Stimulated activated CD8-positive, alpha-beta memory T cell treated with anti-CD3 and anti-CD28 coated beads, Interleukin-2, amount 100 ng/mL, for 48 hours (primary cell): ENCODE measurements at places on chromosomes 3 and 15.

GRCh38 chr3:14220933-14221332, 42.3 kb downstream of the LSM3 start:
- DNase-seq: no peak

DNA sequence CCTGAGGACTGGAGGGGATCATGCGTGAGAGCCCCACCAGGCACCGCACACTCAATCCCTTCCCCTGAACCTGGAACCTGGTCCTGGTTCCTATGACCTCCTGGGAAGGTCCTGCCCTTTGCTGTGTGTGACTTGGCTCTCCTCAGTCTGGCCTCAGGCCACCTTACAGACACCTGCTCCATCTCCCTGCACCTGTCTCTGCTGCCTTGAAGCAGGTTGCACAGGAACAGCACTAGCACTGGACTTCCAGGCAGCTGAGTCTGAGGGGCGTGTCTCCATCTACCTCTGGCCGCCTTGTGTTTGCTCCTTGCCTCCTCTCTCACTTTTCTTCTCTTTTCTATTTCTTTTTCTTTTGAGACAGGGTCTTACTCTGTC, 15.4 kb downstream of the PSTPIP1 start:
- DNase-seq: no peak

DNA sequence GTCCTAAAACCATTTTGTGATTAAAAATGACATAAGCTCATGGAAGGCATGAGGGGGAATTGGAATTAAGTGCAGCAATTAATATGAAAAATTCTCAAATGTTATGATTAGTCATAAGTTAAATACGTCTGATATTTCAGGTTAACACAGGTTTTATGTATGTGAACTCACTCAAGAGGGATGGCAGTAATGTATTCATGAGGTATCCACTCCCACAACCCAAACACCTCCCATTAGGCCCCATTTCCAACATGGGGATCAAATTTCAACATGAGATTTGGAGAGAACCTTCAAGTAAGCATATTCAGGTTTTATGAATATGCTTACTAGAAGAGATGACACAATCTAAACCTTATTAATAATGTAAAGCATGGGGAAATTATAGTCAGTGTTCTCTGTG, 41.6 kb upstream of the IL20RB start:
- DNase-seq: no peak

DNA sequence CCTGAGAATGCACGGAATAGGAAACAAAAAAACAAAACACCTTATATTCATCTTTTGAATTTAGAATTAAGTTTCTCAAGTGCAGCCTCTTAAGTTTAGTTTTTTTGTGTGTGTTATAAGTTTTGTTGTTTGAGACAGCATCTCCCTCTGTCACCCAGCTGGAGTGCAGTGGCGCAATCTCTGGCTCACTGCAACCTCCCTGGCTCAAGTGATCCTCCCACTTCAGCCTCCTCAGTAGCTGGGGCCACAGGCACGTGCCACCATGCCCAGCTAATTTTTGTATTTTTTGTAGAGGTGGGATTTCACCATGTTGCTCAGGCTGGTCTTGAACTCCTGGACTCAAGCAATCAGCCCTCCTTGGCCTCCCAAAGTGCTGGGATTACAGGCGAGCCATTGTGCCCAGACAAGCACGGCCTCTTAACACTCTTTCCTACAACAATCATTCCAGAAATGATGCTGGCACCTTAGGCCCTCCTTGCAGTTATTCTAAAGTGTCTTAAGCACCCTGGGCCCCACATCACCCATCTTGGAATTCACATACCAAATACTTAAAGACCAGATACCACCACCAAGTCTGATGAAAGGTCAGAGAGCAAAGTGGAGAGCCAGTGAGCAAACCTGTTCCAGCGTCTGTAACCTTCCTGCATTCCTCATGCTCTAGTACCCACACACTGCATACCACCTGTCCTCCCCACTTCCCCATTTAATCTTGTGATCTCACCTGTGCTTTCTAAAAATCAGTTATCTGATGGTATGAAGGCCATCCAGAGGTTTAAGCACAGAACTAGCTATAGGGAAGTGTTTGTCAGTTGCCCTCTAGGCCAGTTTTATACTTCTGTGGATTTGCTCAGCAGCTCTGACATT, 6.9 kb upstream of the SPG11 start:
- DNase-seq: no peak

DNA sequence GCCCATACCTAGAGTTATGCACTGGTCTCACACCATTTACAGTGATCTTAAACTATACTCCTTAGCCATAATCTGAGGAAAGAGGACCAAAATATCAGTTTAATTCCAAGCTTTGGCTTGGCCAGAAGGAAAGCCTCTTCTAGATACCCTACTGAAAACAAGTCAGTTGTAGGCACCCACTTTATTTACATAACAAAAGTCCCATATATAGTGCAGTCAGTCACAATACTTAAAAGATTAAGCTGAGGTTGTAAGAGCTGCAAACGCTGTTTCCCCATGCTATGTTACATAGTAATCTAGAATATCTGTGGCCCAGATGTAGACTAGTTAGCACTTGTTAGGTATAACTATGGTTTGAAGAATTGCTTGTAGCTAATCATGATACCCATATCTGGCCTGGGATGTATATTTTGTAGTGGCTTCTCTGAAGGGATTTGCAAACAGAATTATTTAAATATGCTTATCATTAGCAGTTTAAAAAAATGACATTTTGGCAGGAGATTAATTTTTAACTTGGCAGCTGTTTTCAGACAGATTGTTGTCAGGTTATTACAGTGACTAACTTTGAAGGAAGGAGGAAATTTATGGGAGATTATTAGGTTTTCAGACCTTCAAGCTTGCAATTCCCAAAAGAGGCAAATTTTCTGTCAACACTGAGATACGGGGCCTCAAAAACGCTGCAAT, 160.4 kb upstream of the SLC2A2 start:
- no peak for DNase-seq

GRCh38 chr3:128487813-128488635, 5.0 kb downstream of the GATA2 start:
- DNase-seq: peak; percentile 35

- no peak for DNase-seq
Observed at GRCh38 chr3:97793420-97794019, 28.3 kb upstream of the CRYBG3 start.

DNA sequence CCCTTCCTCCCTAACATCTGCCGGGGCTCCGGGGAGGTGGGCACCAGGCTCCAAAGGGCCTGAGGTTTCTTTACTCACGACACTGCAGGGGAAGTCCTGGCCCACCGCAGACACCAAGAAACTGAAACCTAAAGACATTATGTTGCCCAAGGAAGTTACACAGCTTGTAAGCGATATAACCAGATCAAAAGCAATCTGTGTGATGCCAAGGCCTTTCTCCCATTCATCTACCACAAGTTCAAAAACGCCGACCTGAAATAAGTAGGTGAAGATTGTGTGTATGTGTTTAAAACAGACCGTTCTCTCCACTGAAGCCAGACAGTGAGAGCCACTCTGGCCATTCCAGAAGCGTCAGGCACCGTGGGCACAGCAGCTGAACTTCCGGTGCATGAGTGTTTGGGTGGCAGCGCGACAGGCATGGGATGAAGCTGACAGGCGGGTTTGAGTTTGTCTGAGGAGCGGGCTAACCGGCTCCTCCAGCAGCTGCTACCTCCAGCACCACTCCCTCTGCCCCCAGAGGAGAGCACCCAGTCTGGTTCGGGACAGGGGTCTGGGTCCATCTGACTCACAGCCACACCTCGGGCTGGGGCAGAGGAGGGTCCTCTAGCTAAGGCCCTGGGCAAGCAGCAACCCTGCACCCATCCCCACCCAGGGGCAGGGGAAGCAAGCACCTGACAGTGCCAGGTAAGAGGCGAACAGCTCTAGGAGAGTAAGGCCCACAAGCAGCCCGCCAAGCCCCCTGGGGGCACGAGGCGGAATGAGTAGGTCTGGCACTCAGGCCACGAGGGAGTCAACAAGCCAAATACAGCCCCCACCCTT, 1.3 kb downstream of the TNK2 start:
- peak; percentile 56 for DNase-seq

- no peak for DNase-seq
Observed at GRCh38 chr3:87833039-87833377, 225.8 kb downstream of the CGGBP1 start.

GRCh38 chr3:11140030-11140712, 14.1 kb upstream of the HRH1 start:
- no peak for DNase-seq

GRCh38 chr3:120894316-120895057, 13.5 kb upstream of the STXBP5L start:
- no peak for DNase-seq

DNA sequence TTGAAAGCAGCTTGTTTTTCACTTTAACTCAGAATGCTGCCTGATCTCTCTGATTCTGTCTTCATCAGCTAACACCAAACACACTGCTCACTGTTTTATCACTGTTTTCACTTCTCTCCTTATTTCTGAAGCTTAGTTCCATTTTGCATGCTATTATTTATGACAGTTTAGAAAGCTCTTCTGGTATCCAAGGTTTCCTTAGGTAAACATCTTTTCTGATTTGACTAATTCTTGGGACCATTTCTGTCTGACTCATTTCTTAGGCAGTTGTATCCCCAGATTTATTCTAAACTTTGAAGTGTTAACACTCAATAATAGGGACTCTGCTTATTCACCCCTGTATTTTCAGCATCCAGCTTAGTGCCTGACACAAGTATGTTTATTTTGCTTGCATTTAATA, 167.7 kb downstream of the BCHE start:
- no peak for DNase-seq

- DNase-seq: no peak
Observed at GRCh38 chr15:78419367-78419766, 18.6 kb upstream of the IREB2 start.

- DNase-seq: no peak
Observed at GRCh38 chr15:50148362-50148963, 29.4 kb upstream of the ATP8B4 start.

DNA sequence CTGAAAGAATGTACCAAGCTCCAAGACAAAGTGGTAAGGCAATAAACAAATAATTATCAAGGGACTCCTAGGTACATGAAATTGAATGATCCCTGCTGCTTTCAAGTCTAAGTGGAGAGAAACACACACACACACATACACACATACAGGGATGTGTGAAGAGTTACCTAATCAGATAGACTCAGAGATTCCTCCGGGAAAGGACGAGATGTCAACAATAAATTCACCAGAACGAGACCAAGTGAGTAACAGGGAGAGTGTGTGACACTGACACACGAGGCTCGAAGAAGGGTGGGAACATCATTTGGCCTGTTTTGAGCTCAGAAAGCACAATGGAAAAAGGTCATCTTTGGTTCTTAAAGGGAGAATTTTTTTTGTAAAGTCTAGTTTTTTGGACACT, 13.4 kb downstream of the LRIG1 start:
- DNase-seq: no peak

- no peak for DNase-seq
Observed at GRCh38 chr3:153339065-153339464, 177.0 kb downstream of the RAP2B start.

DNA sequence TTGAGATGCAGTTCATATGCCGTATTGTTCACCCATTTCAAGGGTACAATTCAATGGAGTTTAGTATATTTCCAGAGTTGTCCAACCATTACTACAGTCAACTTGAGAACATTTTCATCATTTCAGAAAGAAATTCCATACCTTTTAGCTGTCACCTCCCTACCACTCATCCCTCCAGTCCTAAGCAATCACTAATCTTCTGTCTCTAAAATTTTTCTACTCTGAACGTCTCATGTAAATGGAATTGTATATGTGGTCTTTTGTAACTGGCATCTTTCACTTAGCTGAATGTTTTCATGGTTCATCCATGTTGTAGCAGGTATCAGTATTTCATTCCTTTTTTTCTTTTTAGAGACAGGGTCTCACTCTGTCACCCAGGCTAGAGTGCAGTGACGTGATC, 51.1 kb downstream of the CMTM7 start:
- DNase-seq: no peak

- DNase-seq: no peak
Observed at GRCh38 chr3:97820780-97821179, 1.0 kb upstream of the CRYBG3 start.

DNA sequence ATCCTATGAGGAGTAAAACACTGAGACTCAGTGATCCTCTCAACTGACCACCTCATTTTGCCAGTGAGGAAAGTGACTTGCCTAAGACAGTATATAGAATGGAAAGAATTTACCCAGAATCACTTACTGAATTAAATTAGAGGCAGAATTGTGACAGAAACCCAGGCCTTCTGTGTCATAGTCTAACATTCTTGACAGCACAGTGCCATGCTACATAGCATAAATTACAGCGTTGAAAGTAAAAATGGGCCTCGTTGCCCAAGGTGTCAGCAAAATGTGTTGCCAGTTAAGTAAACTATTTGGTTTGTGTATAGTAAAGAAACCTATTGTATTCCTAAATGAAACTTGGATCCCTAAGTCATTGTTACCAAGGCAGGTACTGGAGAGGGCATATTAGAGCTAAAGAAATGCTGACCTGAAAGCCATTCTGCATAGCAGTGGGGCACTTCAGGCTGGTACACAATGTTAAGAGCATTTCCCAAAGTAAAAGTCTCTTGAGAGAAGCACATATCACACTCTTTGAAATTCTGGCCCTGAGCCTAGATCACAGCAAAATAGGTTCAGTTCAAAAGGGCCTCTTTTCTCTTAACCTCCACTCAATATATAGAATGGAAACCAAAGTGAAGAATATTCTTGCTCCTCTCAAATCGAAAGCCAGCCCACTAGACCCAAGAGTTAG, 53.8 kb downstream of the HMG20A start:
- no peak for DNase-seq

- no peak for DNase-seq
Observed at GRCh38 chr3:32455609-32456428, 46.8 kb downstream of the CMTM6 start.

GRCh38 chr3:170813266-170813665, 56.7 kb downstream of the RPL22L1 start:
- DNase-seq: no peak

DNA sequence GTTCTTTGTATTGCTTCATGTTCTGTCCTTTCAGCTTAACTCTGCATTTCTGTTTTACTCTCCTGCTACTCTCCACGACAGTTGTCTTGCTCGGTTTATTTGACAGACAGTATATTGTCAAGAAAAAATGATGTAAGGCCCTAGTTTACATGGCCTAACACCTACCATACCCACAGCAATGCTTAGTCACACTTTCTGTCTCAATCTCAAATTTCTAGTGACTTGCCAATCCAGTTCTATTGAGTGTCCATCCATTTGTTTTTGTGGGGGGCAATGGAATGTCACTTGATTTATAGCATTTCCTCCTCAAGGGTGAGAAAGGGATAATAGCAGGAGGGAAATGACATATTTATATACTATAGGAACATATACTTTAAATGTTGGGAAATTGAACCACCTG, 676.2 kb downstream of the NAALADL2 start:
- no peak for DNase-seq
